ENCODE measurements at places on chromosomes 16 and 17.

- DNase-seq = no peak
Measured at GRCh38 chr17:50818921-50819657, 16.3 kb upstream of the WFIKKN2 start.

DNA sequence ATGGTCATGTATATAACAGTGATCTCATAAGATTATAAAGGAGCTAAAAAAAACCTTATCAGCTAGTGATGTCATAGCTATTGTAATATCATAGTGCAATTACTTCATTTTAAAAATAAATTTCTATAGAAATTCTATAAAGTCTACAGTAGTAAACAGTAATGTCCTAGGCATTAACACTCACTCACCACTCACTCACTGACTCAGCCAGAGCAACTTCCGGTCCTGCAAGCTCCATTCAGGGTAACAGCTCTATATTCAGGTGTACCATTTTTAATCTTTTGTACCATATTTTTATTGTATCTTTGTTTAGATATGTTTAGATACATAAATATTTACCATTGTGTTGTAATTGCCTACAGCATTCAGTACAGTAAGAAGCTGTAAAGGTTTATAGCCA, 524.4 kb upstream of the CDH5 start:
- DNase-seq = no peak

DNA sequence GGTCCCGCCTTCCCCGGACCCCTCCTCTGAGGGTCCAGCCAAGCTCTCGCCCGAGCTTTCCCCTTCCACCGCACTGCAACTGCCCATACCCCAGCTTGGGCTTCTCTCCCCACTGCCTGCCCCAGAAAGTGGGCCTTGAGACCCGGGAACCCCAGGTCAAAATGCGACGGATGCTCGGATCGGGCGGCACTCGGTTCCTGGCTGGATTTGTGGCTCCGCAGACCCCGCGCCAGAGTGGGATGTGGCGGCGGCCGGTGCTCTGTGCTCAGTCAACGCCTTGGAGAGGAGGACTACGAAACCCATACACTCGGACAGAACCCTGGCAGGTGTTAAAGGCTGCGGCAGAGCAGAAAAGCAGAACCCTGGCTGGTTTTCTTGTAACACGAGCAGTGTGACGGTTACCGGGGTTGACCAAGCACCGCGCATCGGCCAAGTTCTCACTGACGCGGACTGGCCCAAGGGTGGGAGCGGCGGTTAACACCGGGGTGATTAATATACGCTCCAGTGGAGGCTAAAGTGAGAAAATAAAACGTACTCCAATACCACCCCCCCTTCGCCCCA, 885 bp upstream of the SLFN13 start:
- DNase-seq = peak; percentile 36

- no peak for DNase-seq
Measured at GRCh38 chr16:48864055-48864454, 254.1 kb upstream of the N4BP1 start.

GRCh38 chr16:46884513-46885293, 541 bp downstream of the GPT2 start:
- no peak for DNase-seq

- no peak for DNase-seq
Measured at GRCh38 chr17:6666077-6666521, 14.5 kb downstream of the C17orf100 start.

- DNase-seq = no peak
Measured at GRCh38 chr17:83189044-83190003, 109.9 kb downstream of the METRNL start.

DNA sequence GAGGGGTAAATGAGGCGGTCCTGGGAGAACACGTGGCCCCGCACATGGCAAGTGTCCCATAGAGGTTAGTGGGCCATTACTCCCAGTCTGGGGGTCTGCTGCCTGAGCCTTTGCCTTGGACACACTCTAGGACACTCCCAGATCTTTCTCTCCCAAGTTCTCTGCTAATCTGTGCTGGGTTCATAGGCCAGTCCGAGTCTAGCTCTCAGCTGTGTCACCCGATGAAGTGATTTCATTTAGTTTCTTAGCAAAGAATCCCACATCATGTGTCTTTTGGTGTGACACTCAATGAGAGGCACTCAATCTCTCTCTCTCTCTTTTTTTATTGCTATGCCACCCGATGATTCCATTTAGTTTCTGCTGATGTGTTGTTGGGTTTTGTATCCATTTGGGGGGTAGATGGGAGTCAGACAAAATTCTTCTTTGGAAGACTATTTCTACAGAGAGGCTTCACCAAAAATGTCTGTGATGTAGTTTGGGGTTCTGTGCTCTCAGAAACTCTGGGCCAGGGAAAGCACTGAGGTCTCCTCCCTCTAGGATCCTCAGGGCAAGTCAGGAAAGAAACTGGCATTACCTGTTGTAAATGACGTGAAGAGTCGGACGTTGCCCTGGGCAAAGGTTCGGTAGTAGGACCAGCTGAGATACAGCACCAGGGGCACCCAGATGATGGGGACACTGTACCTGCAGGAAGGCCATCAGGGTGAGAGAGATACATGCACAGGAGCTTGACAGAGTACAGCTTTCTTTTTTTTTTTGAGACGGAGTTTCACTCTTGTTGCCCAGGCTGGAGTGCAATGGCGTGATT, 25.2 kb upstream of the MLKL start:
- no peak for DNase-seq

- no peak for DNase-seq
Measured at GRCh38 chr17:33493566-33493965, 200.5 kb upstream of the ASIC2 start.

Measured in activated B cell treated with CpG ODN at 0.5 μM for 24 hours (primary cell).